ENCODE measurements at places on chromosomes 5 and 9.
A peak's percentile ranks its signal among the peaks of the same experiment; 100 is the strongest.

- DNase-seq: no peak
Measured at GRCh38 chr5:36768450-36768849, 108.1 kb upstream of the NIPBL start.

- no peak for DNase-seq
Measured at GRCh38 chr9:109017061-109017460, 3.8 kb upstream of the CTNNAL1 start.

- no peak for DNase-seq
Measured at GRCh38 chr5:44506561-44506960, 117.3 kb upstream of the FGF10 start.

DNA sequence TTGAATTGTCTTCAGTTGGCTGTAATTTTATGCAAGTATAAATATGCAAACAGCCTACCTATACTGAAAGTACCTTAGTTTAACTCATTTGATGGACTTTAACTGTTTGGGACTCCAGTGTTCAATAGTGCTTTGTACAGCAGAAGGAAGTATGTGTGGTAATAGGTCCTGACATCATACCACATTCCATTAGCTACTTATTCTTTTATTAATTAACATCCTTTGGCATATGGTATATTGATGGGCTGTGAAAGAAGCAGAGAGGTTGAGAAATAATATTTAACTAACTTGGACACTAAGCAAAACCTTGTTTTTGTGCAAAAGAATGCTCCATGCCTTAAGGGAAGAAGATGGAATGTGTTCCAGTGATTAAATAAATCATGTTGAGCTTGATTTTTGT lies 97.6 kb upstream of the SEMA6A start:
- no peak for DNase-seq

- DNase-seq: no peak
Measured at GRCh38 chr9:98727428-98727827, 18.7 kb upstream of the GABBR2 start.

DNA sequence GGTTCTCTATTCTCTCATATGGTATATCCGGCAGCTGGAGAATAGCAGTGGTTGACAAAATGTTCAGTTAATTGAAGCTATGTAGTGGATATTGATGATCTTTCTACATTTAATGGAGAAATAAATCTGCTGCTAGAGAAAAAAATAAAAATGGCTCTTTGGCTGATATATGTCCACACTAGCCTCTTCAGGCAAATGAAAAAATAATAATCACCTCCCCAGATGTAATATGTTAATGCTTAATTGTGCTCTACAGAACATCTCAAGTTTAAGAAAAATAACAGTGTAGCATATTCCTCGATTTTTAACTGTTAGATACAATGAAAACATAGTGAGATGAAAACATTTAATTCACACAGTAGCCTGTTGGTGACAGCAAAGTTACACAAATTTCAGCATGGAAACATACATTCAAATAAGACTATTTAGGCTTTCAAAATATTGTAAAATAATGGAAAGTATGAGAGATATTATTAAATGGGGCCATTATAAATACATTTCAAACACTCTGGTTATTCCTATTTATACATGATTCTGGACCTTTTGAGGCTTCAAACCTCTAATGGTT lies 543.0 kb downstream of the MAT2B start:
- no peak for DNase-seq

DNA sequence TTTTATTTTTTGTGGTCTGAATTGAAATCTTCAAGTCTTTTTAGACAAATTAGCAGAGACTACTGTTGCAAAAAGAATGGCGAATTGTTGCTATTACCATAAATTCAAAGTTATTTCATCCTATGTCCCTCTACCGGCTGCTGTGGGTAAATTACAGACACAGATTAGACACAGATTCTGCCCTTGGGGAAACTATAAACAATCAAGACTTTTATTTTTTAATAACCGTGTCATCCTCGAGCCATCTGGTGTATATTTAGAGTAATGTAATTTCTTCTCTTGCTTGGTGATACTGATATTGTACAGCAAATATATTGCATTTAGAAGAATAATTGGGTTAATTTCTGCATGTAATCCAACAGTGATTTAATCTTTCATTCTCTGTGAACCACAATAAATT lies 228.0 kb upstream of the ADAMTSL1 start:
- no peak for DNase-seq

DNA sequence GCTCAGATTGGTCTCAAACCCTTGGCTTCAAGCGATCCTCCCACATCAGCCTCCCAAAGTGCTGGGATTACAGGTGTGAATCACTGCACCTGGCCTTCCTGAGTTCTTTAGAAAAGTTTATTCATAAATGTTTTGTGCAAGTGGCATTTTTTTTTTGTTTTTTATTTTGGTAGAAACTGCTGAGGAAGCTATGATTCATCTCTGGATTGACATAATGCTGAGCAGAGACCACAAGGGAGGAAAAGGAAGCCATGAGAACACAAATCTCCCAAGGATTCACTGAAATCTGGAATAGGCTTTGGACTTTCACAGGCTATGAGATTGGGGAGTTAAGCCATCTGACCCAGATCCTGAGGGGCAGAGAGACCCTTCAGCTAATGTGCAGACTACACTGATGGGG lies 3.4 kb upstream of the SLC46A2 start:
- no peak for DNase-seq

DNA sequence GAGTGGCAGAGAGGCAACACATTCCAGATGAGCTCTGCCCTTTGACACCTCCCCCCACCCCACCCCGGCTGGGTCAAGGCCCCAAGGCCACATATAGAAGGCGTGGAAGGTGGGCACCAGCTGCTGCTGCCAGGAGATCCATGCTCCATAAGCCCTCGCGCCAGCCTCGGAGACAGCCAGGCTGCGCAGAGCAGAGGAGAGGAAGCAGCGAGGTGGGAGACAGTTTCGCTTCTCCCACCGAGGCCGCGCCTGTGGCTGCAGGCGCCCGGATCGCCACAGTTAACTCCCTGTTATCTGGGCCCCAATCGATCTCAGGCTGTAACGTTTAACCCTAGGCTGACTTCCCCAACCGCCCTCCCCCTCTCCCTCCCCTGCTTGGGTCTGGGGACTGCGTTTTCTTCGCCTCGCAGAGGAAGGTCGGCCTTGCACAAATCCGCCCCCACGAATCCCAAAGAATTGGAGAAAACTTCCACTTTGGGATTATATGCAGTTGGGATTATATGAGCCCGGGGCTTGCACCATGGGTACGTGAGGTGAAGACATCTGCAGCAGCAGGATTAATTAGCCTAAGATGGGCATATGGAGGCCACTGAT lies 1.1 kb upstream of the CXXC5 start:
- no peak for DNase-seq

DNA sequence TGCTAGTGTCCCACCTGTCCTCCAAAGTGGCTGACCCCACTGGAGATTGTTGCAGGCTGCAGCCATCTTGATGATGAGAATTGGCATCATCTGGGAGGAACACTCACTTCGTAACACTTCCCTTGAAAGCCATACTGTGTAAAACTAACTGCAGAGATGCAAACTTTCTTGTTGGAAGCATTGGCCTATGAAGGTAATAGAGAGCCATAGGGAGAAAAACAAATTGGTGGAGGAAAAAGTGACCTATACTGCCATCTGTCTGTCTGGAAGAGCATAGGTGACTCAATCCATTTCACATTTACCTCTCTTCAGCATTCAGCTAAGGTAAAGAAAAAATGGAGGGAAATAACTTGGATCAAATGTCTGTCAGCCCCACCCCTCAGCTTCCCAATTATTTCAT lies 473.4 kb downstream of the NTRK2 start:
- DNase-seq: no peak

GRCh38 chr9:87954230-87954629 lies 20.1 kb downstream of the CDK20 start:
- no peak for DNase-seq

GRCh38 chr5:134240421-134240962 lies 14.6 kb upstream of the PPP2CA start:
- no peak for DNase-seq

DNA sequence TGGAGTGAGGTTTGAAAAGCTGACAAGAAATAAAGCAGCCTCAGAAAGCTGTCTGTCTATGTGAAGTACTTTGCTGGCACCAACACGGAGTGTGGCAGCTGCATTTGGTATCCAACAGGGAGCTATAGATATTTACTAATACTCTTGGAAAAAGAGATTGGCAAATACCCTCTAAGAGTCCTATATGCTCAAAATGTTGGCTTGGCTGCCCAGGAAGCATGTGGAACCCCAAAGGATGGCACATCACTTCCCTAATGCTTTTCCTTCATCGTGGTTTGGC lies 398.3 kb downstream of the TLE4 start:
- no peak for DNase-seq

DNA sequence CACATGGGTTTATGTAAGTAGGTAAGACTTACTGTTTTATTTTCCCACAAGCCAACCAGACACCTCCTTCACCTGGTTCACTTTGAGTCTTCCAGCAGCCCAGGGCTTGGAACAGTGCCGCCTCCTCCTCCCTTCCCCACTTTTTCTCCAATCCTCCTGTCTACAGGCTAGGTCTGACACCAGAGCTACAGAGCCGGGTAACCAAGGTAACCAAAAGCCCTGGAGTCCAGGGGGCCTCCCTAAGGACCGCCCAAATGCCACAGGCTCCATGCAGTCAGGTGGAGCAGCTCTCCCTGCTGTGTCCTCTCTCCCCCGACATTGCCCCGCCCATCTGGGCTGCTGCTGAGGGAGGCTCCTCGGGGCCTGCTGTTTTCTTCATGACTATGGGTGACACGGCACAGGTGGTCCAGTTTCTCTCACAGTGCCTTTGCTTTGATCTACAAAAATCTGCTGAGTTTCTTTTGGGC lies 138.0 kb upstream of the EFNA5 start:
- no peak for DNase-seq

DNA sequence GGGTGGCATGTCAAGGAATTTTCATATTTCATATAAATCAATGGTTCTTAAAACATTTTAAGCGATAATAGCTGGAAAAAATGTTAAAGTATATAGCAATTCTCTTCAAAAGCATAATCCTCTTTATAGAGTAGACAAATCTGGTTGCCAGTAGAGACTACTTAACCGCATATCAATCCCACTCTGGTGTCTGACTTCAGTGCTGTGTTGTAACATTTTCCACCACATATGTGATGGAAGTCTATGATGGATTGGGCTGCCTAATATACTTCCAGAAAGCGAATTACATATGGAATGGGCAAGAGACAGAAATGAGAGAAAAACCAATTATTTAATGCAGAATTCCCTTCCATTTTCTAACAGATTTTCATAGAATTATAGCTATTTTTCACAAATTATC lies 54.3 kb downstream of the FBN2 start:
- no peak for DNase-seq

GRCh38 chr9:129624168-129624759 lies 1.7 kb upstream of the NTMT1 start:
- DNase-seq: peak; percentile 75

DNA sequence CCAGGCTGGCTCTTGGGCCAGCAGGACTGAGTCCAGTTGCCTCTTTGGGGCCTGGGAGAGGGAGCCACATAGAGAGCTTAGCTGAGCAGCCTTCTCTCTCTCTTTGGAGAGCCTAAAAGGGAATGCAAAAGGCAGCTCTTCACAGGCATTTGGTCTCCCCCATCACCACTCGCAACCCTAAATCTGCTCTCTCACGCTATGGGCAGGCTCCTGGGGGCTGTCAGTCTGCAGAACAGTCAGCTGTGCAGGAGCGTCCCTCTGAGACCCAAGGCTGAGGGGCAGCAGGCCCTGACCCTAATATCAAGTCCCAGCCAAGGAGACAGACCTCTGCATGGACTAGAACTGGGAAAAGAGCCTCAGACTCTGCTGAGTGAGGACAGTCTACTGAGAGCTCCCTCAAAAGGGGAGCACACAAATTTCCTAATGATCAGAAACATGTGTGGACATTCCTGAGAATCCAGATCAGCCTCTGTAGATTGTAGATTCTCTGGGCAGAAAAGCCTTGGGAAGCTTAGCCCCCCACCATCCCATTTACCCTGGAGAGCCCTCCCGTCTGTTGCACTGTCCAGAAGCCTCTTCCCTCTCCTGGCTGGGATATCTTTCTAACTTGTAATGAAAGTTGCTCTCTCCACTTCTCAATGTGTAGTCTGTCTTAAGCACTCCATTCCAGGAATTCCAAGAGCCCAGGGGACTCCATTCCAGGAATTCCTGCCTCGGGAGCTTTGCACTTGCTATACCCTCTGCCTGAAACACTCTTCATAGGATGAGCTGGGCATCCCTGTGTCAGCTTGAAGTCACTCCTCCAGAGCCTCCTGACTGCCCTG lies 79.4 kb downstream of the FAM114A2 start:
- no peak for DNase-seq

GRCh38 chr5:78797936-78798672 lies 149.5 kb upstream of the LHFPL2 start:
- no peak for DNase-seq

- no peak for DNase-seq
Measured at GRCh38 chr9:4167728-4168127, 132.1 kb downstream of the GLIS3 start.

GRCh38 chr5:57817001-57817453 lies 334.4 kb upstream of the ACTBL2 start:
- no peak for DNase-seq

DNA sequence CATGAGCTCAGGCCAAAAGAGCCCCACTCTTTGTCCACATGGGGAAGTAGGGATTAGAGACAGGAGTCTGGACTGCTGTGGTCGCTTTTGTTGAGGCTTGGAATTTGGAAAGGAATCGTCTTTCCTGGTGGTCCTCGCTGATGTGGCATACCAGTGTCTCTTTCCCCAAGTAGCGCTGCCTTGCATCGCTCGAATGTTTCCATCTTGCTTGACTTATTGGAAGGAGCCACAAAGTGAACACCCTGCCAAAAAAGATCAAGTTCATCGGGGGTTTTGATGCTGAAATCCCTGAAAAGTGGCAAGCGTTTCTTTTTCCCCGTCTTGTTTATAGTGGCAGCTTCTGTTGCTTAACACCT lies 161.3 kb downstream of the MACROH2A1 start:
- no peak for DNase-seq

- no peak for DNase-seq
Measured at GRCh38 chr5:108521841-108522506, 140.1 kb upstream of the FBXL17 start.

DNA sequence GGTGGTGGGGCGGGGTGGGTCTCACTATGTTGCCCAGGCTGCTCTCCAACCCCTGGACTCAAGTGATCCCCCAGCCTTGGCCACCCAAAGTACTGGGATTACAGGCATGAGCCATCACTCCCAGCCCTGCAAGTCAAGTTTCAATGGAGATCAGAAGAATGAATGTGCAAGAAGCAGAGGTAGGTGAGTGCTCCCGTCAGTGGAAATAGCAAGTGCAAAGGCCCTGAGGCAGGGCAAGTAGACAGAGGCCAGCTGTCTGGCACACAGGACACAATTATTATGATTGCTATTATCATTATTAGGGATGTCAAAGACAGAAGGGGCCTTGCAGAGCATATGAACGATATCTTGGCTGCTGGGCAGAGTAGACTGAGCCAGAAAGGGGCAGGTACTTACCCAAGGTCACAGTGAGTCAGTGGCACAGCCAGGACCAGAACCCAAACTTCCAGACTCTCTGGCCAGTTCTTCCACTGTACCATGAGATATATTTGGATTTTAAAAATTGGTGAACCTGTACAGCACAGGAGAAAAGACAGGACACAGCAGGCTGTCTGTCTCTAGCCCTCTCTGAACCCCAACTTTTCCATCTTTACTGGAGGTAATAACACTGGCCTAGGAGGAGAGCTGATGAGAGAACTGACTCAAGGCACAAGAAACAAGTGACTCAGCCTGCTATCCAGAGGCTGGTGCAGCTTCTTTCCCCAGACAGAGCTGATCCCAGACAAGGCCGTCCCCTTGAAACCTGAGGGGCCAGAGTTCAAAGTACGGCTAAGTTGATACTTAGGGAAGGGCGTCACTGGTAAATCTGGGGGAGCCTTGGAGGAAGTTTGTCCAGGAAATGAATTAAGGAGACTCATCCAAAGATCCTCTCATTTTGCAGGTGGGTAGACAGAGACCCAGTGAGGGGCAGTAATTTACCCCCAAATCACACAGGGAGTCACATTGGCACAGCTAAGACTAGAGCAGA lies 1.4 kb downstream of the HDHD3 start:
- DNase-seq: no peak

Measured in Right ventricle myocardium superior (tissue), 1 donor.